NCI-H524 (cell line): ENCODE measurements at places on chromosomes 4 and X.

- no peak for DNase-seq
Measured at GRCh38 chr4:31290836-31291235, 570.7 kb downstream of the PCDH7 start.

DNA sequence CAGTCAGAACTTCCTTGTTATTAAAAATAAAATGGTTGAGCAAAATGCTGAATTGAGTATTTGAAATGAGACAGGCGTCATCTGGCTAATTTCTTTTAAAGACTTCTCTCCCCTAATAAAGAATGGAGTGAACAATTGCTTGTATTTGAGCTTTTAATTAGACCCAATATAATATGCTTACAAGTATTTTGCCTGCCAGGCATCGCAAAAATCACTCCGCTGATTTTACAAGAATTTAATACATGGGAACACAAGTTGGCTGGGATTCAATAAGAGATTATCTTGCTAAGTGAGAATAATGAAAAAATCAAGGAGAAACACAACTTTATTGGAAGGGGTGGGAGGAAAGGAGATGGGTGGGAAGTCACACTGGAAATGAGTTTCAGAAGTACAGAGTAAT lies 52.3 kb downstream of the KLF3 start:
- DNase-seq: peak; percentile 18

DNA sequence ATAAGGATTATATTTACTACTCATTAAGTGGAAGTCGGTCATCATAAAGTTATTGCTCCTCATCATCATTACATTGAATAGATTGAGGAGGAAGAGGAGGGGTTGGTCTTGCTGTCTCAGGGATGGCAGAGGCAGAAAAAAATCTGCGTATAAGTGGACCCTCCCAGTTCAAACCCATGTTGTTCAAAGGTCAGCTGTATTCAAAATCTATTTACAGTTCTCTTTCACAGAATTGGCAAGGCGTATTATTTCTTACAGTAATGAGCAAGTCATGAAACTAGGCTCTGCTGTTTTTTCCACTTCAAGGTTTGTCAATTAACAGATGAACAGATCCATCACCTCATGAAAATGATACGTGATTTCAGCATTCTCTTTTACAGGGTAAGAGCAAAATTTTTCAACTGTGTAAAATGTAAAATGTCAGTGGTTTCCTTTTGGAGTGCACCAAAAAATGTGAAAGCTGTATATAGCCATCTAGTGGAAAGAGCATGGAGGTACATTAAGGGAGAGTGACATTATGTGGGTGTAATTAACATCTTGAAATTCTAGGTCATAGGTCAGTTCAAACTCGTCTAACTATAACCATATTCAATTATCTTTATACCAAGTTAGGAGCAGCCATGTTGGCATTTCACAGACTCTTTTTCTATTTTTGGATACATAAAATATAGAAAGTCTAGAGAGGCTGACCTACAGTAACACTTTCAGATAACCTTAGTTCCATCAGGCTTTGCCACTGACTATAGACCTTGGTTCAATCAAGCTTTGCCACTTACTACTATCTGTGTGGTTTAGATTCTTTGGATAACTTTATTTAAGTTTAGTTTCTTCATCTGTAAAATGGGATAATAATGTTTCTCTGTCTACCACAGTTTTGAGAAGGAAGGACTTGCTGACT lies 30.1 kb downstream of the NEIL3 start:
- DNase-seq: peak; percentile 28

- DNase-seq: no peak
Measured at GRCh38 chr4:3337811-3338210, 45.0 kb downstream of the RGS12 start.

- peak; percentile 69 for DNase-seq
Measured at GRCh38 chrX:134026565-134027311, 41.3 kb upstream of the GPC3 start.

DNA sequence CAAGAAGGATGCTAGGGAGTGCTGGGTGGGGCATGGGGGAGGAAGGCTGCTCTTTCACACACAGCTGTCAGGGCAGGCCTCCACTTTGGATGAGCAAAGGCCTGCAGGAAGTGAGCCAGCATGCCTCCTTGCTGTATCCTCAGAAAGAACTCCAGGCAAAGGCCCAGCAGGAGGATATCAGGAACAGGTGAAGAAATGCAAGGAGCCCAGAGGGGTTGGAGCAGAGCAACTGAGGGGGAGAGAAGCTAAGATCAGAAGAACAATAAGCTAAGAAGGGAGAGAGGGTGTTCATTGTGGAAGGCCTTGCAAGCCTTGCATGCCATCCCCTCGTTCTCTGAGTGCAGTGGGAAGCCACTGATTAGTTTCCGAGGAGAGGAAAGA lies 115.1 kb downstream of the CAMK2D start:
- DNase-seq: no peak

GRCh38 chrX:9880237-9880636 lies 86.9 kb upstream of the CLDN34 start:
- DNase-seq: no peak

- no peak for DNase-seq
Measured at GRCh38 chrX:50707405-50707804, 106.6 kb downstream of the SHROOM4 start.

- DNase-seq: peak; percentile 17
Measured at GRCh38 chrX:36867143-36867542, 141.0 kb upstream of the FAM47C start.

GRCh38 chr4:143282211-143282707 lies 54.4 kb upstream of the GAB1 start:
- peak; percentile 57 for DNase-seq

- peak; percentile 20 for DNase-seq
Measured at GRCh38 chr4:2728221-2728620, 27.9 kb downstream of the TNIP2 start.
